ENCODE measurements at places on chromosomes 7 and 10.

GRCh38 chr7:16875861-16876260, 5.9 kb downstream of the AGR3 start:
- DNase-seq, result no peak

DNA sequence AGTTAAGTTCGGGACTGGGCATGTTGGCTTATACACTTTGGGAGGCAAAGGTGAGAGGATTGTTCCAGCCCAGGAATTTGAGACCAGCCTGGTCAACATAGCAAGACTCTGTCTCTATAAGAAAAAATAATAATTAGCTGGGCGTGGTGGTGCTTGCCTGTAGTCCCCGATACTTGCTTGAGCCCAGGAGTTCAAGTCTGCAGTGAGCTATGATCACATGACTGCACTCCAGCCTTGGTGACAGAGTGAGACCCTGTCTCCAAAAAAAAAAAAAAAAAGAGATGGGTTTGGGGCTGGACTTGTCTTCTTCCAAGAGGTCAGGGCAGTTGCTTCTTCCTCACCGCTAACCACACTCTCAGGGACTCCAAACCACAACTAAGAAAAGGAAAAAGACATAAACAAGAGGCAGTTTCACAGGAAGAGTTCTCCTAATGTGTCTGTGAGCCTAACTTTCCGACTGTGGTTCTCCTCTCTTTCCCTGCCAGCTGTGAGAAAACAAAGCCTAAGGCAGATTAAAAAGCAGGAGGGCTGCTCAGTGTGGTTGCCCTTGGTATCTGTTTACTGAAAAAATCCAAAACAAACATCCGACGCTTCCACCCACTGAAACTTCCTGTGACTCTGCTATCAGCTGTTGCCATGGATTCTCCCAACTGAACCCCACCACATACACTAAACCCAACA, 2.4 kb upstream of the SERPINE1 start:
- no peak for DNase-seq

DNA sequence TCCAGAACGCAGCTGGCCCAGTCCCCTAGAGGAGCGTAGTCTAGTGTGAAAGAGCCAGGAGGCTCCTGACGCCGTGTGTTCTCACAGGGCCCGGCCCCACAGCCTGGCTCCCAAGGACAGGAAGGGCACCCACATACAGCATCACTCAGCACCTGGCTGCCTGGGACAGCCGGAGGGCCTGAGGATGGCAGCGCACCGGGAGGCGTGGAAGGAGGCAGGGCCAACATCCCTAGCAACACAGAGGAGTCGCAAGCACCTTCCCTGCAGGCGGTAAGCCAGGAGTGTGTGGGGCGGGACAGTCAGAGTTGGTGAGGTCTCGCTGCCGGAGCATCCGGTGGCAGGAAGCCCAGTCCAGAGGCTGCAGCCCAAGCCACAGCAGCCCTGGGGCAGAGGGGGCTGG, 125.8 kb downstream of the MAD1L1 start:
- DNase-seq, result no peak

DNA sequence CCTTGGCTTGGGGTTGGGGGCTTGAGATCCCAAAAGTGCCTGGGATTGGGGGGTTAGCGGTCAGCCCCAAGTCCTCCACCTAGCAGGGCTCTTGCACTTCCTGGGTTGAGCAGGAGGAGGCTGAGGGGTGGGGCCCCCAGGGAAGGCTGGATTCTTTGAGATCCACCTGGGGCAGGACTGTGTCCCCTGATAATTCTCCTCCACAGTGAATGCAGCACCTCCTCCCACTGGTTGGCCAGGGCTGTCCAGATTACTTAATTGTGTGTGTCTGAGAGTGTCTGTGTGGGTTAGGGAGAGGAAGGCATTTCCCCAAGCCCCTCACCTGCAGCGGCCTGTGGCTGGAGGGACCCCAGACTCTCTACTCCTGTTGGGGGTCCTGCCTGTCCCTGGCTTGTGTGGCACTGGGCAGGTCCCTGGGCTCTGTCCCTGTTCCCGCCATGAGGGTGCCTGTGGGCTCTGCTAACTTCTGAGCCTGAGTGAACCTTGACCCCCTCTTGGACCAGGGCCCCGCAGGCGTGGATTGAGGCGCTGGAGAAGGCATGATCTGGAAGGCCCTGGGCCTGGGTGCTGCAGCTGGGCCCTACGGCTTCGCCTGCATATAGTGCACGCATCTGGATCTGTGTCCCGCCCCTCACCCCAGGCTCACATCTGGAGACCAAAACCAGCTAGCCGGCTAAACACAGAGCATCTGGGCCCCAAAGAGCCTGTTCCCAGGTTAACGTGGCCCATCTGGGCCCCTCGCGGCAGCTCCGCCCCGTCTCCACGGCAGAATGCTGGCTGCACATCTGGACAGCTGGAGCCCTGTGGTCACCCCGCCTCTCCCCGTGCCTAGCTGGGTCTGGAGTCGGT, 10.4 kb downstream of the TMEM270 start:
- no peak for DNase-seq
